ENCODE measurements at places on chromosomes 11 and 22.

GRCh38 chr11:61599968-61600710, 19.3 kb upstream of the SYT7 start:
- DNase-seq, result no peak

GRCh38 chr22:23845265-23846080, 6.7 kb upstream of the DERL3 start:
- no peak for DNase-seq

- no peak for DNase-seq
These were observed 30.5 kb upstream of the PHOX2A start for GRCh38 chr11:72274435-72274834.

DNA sequence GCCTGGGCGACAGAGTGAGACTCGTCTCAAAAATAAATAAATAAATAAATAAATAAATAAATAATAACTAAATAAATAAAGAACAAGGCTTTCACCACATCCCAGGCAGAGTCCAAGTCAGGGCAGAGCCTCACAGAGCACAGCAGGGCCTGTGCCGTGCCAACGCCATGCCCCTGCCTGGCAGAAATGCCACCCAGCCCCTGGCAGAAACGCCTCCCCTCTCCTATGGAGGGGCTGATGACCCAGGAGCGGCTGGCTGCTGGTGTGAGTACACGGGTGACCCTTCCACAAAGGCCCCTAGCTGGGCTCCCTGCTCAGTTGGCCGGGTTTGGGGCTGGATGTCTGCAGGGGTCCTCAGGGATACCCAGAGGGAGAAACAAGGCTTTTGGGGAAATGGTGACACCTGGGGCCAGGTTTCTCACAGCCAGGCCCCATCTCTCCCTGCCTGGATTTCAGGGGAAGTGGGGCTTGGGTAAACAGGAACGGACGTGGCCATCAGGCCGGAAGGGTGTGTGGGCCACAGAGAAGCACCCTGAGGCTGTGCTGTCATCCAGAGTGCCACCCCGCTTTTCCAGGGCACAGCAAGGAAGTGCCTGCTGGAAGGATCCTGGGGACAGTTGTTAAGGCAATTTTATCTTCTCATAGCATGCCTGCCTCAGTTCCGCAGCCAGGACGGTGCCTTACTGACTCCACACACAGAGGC, 5.1 kb downstream of the BID start:
- DNase-seq, result no peak

GRCh38 chr11:8683115-8683807, 669 bp downstream of the RPL27A start:
- DNase-seq, result no peak

DNA sequence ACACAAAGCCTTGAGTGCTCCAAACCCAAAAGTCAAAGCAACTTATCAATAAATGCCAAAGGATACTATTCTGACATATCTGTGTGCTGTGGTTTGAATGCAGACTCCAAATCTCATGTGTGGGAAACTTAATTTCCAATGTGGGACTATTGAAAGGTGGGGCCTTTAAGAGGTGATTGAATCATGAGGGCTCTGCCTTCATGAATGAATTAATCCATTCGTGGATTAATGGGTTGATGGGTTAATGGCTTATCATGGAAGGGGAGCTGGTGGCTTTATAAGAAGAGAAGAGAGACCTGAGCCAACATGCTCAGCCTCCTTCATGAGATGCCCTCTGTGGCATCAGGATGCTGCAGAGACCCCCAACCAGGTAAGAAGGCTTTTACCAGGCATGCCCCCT, 16.8 kb upstream of the ZNF280A start:
- no peak for DNase-seq

GRCh38 chr11:111829185-111829968, 42.0 kb downstream of the ALG9 start:
- DNase-seq, result no peak

- no peak for DNase-seq
These were observed 22.8 kb downstream of the NPAT start for GRCh38 chr11:108199446-108200321.

All from central memory CD4-positive, alpha-beta T cell (primary cell).